GF-D8 (cell line): ENCODE measurements at places on chromosomes 7 and 10.
A peak's percentile ranks its signal among the peaks of the same experiment; 100 is the strongest.

DNA sequence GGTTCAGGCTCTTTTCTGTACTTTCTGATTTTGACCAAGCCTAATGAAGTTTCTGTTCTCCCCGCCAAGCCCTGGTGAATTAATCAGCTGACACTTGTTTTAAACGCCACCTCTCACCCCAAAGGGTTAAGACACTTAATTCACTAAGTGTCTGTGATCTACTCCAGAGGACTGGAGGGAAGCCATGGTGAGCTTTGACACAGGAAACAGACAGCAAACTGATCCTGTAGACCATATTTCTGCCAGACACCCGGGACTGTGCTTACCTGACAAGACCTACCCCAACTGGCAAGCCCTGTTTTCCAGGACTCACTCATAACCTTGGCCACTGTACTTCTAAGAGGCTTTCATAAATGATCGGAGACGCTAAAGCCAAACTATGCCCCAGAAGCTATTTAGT lies 126.0 kb downstream of the STRA8 start:
- DNase-seq, result no peak

DNA sequence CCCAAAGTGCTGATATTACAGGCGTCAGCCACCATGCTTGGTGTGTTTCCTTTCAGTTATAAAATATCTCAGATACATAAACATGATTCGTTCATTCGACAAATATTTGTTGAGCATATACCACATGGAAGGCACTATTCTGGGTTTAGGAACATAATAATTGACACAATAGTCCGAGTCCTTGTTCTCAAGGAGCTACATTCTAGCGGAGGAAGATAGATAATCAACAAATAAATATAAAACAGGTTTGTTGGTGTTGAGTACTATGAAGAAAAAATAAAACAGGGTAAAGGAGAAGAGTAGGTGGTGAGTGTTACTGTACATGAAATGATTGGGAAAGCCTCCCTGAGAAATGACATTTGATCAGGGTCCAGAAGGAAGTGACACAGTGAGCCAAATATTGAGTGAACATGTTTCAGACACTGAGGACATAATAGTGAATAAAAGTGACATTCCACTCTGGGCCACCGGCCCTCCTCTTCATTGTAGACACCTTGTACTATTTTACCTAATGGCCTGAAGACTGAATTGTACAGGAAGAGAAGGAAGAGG lies 6.9 kb upstream of the HILPDA start:
- no peak for DNase-seq

DNA sequence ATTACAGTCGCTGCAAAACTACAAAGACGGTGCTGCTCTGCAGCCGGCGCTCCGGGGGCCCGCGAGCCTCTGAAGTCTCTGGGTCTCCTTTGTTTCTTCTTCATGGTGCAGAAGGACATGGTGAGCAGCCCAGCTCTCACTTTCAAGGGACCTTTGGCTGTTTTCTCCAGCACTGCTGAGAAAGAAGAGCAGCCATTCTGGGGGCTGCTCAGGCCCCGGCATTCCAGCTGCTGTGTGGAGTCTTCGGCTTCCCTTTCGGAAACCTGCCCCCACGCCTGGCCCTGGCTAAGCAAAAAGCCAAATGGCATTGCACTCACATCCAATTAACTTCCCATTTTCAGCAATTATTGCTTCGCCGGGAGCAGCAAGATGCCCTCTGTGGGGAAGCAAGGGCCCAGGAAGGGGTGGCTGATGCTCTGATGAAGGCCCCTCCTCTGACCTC lies 555.7 kb downstream of the PTPRN2 start:
- no peak for DNase-seq

DNA sequence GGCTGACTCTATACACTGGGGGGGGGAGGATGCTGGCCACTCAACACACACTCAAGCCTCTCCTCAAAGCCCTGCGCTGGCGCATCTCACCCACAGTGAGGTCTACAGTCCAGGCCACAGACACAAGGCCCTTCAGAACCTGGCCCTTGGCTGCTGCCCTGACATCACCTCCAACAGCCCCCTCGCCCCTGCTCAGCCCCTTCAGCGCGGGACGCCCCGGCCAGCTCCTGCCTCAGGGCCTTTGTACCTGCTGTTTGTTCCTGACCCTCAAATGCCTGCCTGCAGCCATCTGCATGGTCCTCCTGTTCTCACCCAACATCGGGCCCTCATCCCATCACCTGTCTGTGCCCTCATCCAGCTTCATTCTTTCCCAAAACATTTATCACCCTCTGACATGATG lies 572.6 kb downstream of the DNAJB6 start:
- no peak for DNase-seq

GRCh38 chr7:80940539-80941207 lies 21.8 kb upstream of the SEMA3C start:
- no peak for DNase-seq

GRCh38 chr10:70549962-70550458 lies 52.5 kb downstream of the PRF1 start:
- DNase-seq, result no peak

- DNase-seq, result no peak
Measured at GRCh38 chr7:132061937-132062336, 505.5 kb upstream of the PODXL start.

DNA sequence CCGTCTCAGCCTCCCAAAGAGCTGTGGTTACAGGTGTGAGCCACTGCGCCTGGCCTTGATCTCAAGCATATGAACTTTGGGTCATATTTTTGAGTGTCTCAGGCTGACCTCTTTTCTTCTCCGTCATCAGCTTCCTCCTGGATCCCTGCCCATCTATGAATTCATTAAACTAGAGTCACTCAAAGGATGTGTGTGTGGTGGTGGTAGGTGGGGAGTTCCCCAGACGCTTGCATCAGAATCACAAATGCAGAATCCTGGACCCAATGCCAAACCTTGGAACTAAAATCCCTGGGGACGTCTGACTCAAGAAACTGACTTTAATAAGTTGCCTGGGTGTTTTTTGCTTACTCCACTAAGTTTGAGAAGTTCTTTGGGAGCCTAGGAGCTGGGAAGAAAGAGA lies 6.7 kb upstream of the CREB5 start:
- no peak for DNase-seq

DNA sequence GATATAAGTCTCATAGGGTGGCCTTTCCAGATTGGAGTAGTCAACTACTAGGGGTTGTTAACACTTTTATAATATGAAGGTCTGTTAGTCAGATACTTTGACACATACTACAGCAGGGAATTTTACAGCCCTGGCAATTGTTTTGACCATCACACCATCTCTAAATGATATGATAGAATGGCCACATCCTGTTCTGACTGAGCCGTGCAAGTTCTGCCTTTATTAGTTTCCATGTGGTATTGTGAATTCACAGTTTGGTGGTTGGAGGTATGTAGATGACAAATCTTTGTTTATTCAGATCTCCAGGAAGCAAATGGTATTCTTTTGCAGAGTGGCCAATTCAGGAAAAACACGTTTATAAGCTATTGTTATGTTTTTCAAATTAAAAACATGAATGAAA lies 83.0 kb downstream of the NRG3 start:
- no peak for DNase-seq

DNA sequence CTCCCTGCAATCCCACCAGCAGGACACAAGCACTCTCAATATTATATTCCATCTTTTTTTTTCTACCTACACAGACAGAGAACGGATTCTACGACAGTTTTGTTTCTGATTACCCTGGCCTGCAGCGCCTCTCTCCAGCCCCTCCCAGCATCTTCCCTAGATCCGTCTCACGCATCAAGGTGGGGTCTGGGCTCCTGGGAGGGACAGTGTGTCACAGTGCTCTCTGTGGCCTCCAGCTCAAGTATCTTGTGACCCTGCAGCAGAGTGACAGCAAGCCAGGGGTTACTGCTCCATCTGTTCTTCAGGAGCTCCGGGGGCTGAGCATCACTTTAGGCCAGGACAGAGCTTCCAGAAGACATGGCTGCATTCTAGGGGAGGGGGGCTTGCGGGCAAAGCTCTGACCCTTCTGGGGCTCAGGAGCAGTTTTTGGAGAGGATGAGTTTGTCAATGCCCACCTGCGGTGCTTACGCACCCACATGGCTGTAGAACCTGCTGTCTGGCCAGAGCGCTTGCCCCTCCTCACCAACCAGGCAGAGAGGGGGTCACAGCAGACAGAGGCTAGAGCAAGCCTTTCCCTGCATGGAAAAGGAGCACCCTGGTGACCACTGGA lies 22.6 kb downstream of the MYO1G start:
- no peak for DNase-seq

- peak; percentile 79 for DNase-seq
Measured at GRCh38 chr10:96124230-96125141, 5.6 kb upstream of the ZNF518A start.

DNA sequence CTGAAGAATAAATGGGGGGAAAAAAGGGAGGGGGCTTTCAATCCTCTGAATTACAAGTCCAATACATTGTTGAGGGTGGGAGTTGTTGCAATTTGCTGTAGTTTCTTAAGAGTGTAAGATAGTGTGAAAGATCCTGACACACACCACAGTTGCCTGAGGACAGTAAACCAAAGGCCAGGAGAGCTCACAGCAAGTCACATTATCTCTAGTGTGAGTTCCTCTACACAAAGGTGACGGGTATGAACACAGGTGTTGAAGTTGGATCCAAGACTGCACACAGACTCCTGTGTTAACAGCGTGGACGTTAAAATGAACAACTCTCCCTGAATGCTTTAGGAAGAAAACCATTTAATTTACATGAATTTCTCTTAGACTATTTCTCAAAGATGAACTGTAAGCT lies 12.0 kb downstream of the LARP4B start:
- no peak for DNase-seq

DNA sequence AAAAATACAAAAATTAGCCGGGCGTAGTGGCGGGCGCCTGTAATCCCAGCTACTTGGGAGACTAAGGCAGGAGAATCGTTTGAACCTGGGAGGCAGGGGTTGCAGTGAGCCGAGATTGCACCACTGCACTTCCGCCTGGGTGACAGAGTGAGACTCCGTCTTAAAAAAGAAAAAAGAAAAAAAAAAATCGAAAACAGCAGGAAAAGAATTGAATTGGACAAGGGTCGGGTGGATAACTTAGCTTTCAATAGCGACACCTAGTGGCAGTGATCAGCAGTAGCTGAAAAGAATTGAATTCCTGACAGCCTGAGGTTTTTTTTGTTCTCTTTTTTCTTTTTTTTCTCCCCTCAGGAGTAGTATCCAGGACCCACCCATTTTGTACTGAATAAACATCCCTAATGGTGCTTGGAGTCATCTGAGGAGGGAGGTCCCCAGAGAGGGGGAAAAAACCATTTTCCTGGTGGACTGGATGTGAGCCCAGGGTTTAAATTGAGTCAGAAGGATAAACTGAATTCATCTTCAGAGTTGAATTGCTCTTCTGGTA lies 55.1 kb downstream of the CYCS start:
- DNase-seq, result peak; percentile 54

DNA sequence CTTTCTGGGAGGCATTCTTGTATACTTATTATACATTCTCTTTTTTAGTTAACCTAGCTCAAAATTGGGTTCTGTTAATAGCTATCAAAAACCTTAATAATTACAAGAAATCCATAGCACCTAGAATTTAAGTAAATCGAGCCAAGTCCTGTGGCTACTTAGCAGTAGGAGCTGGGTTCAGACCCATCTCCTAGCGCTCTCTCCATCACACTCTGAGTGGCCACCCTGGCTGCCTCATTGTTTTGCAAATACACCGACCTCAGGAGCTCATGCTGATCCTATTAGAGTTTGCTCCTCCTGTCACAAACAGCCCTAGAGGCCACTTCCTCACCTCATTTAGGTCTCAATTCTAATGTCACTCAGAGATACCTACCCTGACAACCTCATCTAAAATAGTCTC lies 46.2 kb upstream of the OSBPL3 start:
- DNase-seq, result no peak

DNA sequence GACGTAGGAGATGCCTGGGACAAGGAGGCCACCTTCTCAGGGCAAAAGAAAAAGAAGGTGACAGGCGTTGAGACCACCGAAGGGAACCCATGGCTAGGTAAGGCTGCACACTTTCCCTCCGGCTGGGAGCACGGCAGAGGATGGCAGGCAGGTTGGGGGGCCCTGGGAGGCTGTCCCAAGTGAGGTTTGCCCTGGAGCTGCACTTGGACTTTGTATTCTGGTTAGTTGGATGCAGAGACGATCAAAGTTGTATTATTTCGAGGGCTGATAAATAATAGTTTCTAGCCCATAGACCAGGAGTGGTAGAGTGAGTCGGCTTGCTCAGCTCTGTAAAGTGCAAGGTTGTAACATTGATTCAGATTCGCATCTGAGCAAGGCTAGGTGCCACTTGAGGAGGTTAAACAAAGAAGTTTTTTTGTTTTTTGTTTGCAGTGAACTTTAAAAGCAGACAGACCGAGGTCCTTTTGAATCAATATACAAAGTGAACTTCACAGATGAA lies 608 bp downstream of the ENTPD7 start:
- no peak for DNase-seq

DNA sequence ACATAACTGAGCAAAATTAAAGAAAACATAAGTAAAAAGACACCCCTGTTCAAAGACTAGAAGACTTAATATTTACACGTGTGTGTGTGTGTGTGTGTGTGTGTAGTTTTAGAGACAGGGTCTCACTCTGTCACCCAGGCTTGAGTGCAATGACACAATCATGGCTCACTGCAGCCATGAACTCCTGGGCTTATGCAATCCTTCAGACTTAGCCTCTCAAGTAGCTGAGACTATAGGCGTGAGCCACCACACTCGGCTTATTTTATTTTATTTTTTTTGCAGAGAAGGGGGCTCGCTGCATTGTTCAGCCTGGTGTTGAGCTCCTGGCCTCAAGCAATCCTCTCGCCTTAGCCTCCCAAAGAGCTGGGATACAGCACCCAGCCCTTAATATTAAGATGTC lies 90.3 kb downstream of the JMJD1C start:
- no peak for DNase-seq

GRCh38 chr10:109770663-109771062 lies 152.6 kb downstream of the XPNPEP1 start:
- no peak for DNase-seq

GRCh38 chr7:101255796-101256195 lies 10.9 kb upstream of the FIS1 start:
- no peak for DNase-seq

DNA sequence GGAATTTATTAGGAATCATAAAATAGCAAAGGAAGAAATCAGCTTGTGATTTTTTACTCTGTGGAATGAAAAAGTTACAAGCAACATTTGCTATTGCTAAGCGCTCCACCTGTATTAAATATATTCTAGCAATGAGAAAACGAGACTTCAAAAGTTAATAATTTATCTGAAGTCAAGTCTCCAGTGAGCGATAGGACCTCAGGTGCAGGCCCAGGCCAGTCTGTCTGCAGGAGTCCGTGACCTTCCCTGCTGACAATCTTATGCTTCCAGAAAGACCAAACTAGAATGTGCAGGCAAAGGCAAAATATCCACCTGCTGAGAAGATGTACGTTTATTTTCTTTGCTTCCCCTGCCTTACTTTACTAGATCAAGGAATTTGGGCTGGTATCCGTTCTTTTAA lies 22.7 kb downstream of the MRC1 start:
- no peak for DNase-seq
